Left colon (tissue), 2 donors: ENCODE measurements at places on chromosomes 4 and X.

DNA sequence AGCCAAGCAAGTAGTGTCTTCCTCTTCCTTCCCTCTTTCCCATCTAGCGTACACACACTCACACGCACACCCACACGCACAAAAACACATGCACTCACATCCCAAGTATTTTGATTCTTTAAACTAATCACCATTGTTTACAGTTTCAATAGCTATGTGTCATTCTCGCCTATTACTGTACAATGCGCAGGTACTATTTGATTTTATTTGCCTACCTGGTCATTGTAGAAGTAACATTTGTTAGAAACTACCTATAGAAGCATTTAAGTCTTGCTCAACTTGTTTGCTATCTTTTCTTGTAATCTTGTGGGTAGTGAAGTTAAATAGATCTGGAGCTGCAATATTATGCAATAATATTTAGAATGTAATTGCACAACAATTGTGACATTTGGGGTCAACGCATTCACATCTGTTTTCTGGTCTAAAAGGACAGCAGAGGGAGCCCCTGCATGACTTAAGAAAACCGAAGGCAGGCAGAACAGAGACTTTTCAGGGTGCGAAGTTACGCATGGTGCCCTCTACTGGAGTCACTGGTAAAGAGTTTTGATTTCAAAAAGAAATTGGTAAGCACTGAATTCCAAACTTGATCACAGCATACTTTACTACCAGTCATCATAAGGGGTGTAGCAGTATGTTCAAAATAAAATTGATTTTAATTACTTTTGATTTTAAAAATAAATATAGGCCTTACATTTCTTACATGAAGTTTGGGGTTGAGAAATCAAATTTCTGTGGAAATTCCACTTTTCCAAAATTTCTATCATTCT lies 503.3 kb upstream of the FAM241A start:
- peak; percentile 41 for DNase-seq

GRCh38 chr4:89579771-89580170 lies 257.2 kb downstream of the SNCA start:
- DNase-seq: no peak

- no peak for DNase-seq
Observed at GRCh38 chr4:88041626-88042025, 34.2 kb downstream of the PKD2 start.

DNA sequence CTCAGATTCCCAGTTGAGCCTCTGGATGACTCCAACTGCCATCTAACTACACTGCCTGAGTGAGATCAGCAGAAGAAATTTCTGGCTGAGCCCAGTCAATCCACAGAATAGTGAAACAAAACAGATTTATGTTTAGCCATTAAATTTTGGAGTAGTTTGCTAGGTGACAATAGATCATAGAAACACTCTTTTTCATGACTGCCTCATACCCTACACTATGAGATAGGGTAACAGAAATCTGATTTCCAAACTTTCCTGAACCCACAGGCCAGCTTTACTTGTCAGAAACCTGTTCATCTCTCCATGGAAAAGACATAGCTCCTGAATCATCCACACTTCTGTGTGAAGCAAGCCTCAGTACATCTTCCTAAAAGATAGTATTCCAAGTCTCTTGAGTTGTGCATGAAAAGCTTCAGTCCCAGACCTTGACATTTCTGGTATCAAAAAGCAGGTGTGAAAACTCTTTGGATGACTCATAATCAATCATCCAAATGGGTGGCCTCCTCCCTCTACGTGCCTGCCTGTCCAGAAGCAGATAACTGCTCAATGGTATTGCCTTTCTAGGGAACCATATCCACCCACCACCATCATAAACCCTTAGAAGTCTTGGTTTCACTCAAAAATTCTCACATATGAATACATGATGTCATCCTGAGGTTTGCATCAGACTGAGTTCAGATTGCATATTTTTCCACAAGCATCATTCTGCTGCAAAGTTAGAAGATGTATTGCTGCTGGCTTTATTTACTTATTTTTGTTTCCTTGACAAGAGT lies 47.5 kb upstream of the RAP2C start:
- DNase-seq: no peak

GRCh38 chrX:3504916-3505315 lies 158.5 kb upstream of the MXRA5 start:
- no peak for DNase-seq

DNA sequence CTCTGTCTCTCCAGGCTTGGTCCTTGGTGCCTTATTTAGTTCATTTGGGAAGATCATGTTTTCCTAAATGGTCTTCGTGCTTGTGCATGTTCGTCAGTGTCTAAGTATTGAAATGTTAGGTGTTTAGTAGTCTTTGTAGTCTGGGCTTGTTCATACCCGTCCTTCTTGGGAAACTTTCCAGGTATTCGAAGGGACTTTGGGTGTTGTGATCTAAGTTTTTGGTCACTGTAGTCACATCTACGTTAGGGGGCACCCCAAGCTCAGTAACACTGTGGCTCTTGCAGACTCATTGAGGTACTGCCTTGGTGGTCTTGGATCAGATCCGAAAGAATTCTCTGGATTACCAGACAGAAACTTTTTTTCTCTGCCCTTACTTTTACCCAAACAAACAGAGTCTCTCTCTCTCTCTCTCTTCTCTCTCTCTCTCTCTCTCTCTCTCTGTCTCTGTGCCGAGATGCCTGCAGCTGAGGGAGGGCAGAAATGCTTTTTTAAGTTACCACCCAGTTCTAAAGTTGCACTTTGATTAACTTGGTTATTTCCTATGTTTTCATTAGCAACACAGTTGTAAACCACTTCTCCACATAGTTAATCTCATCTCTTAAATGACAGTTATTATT lies 67.6 kb upstream of the SLC7A3 start:
- DNase-seq: no peak

DNA sequence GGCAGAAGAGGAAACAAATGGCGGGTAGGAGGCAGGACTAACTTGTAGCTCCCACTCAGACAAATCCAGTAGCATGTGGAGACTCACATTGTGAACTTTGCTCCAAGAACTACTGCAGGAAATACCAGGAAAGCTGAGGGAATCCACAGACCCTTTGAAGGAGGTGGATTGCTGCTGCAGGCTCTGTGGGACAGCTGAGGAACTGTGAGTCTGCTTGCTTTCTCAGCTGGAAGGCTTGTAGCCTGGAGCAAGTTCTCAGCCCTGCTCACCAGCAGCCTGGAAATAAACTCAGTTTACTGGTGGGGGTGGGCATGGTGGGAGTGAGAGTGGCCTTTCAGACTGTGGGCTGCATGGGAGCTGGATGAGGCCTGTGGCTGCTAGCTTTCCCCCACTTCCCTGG lies 16.0 kb downstream of the RTL3 start:
- DNase-seq: no peak
